ENCODE measurements at places on chromosomes 7 and 10.

GRCh38 chr7:38656968-38657367 lies 25.8 kb upstream of the AMPH start:
- DNase-seq, result no peak

- DNase-seq, result no peak
These were observed 247.9 kb upstream of the PCDH15 start for GRCh38 chr10:55048830-55049498.

DNA sequence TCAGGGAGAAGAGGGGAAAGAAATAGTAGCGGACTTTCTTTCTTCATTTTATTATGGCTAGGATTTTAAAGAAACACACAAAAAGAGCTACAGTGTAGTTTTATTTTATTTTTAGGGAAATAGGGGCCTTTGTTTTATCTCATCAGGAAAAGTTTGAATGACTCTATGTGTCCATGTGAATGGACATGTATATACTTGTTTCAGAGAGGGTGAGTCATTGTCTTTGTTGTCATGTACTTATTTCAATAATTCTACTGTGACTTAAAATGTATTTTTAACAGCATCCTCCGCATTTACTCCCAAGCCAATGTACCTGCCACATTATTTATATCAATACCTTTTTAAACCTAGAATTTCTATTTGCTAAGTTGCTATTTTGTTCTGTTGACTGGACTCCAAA lies 569.5 kb downstream of the SORCS3 start:
- DNase-seq, result no peak

- DNase-seq, result no peak
These were observed 24.9 kb downstream of the LRRC20 start for GRCh38 chr10:70357565-70357964.

DNA sequence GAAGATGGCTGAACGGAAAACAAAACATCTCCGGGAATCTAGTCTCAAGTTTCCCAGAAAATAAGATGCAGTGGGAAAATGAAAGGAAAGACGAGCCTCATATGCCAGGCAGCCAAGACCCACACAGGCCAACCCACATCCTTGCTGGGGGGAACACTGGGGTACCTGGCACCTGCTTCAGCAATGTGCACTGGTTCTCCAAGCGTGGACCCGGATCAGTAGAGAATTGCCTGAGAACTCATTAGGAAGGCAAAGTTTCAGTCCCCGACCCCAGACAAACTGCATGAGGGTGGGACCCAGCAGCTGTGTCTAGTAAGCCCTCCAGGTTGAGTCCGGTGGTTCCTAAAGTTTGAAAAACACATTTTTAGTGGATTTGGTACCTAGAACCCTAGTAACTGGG lies 18.4 kb downstream of the FAM53B start:
- DNase-seq, result no peak

GRCh38 chr7:75727881-75728593 lies 10.7 kb downstream of the HIP1 start:
- DNase-seq, result no peak

- no peak for DNase-seq
These were observed 246.1 kb downstream of the KLF6 start for GRCh38 chr10:3538656-3539531.

DNA sequence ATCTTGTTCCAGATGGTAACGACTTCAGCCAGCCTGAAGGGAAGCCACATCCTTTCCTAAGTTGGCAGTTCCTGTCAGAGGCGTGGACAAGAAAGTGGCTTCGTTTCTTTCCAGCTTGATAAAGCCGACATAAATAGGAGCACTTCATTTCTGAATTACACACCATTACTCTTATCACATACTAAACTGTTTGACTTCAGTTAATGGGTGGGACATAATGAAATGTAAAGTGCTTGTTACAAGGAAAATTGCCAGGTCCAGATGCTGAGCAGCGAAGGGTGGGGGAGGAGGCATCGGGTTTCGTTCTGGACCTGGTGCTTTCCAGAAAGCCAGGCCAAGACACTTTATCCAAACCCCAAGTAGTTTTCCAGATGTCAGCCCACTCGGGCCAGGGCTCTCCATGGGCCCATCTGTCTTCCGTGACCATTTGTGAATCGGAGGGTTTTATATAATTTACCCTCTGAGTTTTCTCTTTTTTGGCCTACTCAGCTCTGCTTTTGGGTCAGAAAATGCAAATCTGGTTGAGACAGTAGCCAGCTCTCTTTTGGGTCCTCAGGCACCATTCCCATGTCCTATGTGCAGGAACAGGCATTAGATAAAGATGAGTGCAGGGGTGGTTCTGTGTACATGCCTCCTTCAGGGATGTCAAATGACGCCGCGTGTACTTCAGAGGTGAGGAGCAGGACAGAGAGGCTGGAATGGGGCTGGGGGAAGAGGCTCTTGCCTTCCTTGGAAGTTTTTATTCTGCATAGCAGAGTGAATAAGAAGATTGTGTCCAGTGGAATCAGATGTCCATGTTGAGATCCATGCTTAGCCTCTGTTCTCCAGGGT lies 90.2 kb downstream of the TACC2 start:
- no peak for DNase-seq

- DNase-seq, result no peak
These were observed 70.5 kb downstream of the NPY start for GRCh38 chr7:24354456-24354855.

DNA sequence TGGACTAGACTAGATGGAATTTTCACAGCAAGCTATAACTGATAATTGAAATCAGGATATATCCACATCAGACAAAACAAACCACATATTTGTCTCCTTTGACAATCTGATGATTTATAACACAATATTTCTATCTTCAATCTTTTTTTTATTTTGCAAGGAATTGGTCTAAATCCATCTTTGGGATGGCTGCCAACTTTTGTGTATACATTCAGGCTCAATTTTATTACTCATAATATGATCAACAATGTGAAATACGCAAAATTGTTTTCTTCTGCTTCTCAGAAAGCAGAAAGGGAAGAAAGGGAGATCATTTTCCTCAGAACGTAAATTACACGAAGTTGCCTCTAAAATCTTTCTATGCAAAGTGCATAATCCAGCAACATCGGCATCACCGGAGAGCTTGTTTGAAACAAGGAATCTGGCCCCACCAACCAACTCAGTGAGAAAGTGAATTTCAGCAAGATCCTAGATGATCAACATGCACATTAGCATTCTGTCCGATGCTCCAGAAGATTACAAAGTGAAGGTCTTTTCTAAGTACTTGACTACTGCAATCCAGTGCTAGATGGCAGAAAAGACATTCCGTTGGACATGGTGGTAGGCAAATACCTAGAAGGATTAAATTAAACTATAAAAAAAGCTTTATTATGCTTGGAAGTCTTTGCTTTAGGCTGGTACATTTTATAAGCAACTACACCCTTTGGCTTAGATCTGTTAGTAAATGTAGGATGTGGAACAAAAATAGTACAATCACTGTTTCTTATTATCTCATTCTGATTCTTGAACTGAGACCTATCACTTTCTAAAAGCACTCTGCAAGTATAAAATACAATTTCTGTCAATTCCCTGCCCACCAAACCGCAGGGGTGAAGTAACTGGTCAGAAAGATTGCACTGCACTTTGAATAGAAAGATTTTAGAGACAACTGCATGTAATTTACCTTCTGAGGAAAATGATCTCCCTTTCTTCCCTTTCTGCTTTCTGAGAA lies 126.4 kb upstream of the RSU1 start:
- no peak for DNase-seq

GRCh38 chr7:5143935-5144903 lies 45.8 kb upstream of the WIPI2 start:
- DNase-seq, result peak; percentile 70

- DNase-seq, result no peak
These were observed 65.2 kb downstream of the GBF1 start for GRCh38 chr10:102310361-102311024.

DNA sequence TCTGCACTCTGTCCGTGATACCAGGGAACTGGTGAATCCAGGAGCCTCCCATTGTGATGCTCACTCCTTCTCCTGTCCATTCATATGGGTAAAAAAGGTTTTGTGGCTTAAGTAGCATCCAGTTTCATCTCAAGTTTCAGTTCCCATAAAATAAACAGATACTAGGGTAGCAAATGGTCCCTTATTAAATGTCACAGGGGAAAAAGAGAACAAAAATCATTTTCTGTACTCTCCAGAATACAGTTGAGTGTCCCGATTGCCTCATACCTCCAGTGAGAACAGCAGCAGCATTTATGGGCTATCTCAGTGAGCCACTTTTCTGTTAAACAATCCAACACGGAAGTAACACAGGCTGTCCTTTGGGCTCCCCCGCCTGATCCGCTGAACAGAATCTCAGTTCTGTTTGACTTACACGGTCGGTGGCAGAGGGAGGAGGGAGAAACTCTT lies 179.6 kb downstream of the CELF2 start:
- DNase-seq, result no peak

DNA sequence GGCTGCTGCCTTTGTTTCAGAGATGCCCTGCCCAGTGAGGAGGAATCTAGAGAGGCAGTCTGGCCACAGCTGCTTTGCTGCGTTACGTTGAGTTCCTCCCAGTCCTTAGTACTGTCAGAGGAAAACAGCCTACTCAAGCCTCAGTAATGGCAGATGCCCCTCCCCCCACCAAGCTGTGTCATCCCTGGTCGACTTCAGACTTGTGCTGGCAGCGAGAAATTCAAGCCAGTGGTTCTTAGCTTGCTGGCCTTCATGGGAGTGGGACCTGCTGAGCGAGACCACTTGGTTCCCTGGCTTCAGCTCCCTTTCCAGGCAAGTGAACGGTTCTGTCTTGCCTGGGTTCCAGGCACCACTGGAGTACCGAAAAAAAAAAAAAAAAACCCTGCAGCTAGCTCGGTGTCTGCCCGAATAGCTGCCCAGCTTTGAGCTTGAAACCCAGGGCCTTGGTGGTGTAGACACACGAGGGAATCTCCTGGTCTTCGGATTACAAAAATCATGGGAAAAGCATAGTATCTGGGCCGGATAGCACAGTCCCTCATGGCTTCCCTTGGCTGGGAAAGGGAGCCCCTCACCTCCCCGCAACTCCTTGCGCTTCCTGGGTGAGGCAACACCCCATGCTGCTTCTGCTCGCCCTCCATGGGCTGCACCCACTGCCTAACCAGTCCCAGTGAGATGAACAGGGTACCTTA lies 9.1 kb downstream of the SDHAF3 start:
- DNase-seq, result no peak

- DNase-seq, result no peak
These were observed 1093.5 kb downstream of the NRG3 start for GRCh38 chr10:82968533-82968932.

GRCh38 chr10:77498210-77498609 lies 139.4 kb downstream of the KCNMA1 start:
- no peak for DNase-seq

GRCh38 chr7:140774371-140774770 lies 77.9 kb downstream of the NDUFB2 start:
- no peak for DNase-seq

GRCh38 chr7:102125127-102125596 lies 161.5 kb upstream of the SH2B2 start:
- DNase-seq, result no peak

- DNase-seq, result no peak
These were observed 121.9 kb downstream of the BBS9 start for GRCh38 chr7:33251301-33251700.

DNA sequence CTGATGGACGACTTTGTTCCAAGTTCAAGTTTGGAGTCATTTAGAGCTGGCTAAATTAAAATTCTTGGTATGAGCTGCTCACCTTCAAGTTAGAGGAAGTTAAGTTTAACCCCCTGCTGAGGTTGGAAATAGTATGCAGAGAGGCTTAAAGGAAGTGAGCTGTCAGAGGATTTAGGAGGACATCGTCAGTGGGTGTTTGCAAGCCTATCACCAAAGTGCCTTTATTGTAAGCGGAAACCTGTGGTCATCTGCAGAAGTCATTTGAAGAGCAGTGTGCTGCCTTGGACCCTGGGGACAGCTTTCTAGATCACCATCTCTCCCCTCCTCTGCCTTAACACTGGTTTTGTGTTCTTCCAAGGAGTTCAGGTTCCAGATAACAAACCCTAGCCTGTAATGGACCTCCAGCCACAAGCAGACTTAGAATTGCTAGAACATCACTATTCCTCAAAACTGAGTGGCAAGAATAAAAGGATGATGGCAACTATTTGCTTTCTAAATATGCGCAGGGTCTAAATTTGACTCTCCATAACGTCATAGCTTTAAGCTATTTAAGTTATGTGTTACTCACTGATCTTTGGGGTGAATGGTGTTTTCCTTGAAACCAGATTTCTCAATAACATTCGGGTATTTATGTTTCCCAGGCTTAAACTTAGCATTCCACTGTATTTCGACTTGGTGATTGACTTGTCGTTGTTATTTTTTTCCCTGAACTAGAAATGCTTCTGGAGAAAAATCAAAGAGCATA lies 93.4 kb downstream of the SLC39A12 start:
- no peak for DNase-seq

DNA sequence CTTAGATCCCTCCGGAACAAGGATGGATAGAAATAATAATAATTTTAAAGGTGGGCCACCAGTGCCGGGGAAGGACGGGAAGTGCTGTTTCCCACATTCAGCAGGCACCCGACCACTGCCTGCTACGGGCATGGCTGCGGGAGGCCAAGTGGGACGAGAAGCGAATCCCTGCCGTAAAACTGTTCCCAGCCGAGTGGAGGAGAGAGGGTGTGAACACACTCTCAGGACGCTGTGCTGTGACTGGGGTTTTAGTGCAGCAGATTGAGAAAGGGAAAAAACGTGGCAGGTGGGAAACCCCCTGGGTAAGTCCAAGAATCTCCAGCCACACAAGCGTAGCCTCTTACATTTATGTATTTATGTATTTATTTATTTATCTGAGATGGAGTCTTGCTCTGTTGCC lies 158.8 kb downstream of the DNAJB6 start:
- DNase-seq, result no peak

DNA sequence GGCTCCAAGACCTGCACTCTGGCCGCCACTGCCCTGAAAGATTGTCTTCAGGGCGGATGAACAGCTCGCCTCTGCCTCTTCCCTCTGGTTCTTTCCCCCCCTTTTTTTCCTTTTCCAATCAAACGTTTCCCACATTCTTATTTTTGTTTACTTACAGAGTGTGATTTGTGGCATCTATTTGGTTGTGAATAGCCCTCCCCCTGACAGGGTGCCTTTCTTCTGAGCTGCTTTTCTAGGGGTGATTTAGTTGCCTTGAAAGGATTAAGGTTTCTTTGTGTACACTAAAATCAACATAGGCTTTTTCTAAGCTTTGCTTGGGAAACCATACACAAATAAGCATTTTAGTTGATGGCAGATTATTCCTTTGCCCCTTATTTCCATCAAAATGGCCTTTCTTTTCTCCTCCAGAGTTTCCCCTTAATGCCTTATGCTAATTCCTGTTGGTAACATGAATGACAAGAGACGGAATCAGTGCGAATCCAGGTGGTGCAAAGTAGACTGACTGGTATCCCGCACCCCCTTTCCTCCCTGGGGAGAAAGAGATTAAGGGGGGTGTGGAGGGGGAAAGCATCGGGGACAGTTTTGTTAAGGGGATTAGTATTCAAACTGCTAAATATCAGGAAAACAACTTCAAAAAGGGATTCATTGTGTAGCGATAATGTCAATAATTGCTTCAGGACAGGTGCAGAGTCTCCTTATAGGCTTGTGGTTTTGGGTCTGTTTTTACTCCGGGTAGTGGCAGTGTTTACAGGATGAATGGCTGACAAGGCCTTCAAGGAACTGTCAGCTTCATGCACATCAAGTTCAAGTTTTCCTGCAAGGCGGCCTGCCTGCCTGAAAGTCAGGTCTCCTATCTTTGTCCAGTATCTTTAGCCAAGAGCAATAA lies 431.6 kb upstream of the GALNT17 start:
- DNase-seq, result no peak

Measured in activated T-helper 1 cell treated with Interleukin-2 at 50 U/mL for 16 hours (primary cell).